ENCODE measurements at places on chromosomes 7 and 10.

- DNase-seq, result no peak
These were observed 120.7 kb downstream of the LRMDA start for GRCh38 chr10:75552171-75552570.

GRCh38 chr7:142228537-142229104 lies 29.2 kb downstream of the PRSS58 start:
- no peak for DNase-seq

DNA sequence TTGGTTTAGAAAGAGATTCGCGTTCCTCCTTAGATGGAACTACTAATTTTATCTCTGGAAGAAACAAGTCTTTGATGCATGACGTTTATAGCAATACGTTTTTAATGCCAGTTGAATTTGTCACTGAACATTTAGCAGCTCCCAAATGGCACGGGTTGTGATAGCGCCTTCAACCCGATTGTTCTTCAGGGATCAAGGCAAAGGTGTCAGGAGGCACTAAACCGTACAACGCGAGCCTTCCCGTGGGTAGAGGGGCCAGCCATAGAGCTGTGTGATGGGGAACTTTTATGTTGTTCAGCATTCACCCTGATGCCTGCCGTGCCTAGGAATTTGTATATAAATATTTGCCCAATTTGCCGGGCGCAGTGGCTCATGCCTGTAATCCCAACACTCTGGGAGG lies 3.4 kb downstream of the GET4 start:
- DNase-seq, result no peak

- no peak for DNase-seq
These were observed 384.1 kb downstream of the GATA3 start for GRCh38 chr10:8438603-8439002.

- DNase-seq, result no peak
These were observed 38.9 kb upstream of the GDF10 start for GRCh38 chr10:47261121-47261520.

DNA sequence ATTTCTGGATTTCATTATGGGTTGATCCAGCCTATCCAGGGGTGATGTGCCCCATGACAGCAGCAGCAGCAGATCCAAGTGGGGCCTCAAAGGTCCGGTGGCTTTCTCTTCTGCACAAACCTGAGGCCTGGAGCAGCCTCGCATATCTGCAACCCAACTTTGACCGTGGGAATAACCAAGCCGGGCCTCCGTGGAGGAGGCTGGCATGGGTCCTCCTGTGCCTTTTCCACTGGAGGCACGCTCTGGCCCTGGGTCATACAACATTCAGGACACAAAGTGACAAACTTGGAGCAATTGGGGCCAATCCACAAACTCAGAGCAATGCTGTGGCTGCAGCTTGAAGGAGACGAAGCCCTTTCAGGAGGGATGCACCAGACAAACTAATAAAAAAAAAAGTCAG lies 330.0 kb upstream of the MKI67 start:
- DNase-seq, result no peak

DNA sequence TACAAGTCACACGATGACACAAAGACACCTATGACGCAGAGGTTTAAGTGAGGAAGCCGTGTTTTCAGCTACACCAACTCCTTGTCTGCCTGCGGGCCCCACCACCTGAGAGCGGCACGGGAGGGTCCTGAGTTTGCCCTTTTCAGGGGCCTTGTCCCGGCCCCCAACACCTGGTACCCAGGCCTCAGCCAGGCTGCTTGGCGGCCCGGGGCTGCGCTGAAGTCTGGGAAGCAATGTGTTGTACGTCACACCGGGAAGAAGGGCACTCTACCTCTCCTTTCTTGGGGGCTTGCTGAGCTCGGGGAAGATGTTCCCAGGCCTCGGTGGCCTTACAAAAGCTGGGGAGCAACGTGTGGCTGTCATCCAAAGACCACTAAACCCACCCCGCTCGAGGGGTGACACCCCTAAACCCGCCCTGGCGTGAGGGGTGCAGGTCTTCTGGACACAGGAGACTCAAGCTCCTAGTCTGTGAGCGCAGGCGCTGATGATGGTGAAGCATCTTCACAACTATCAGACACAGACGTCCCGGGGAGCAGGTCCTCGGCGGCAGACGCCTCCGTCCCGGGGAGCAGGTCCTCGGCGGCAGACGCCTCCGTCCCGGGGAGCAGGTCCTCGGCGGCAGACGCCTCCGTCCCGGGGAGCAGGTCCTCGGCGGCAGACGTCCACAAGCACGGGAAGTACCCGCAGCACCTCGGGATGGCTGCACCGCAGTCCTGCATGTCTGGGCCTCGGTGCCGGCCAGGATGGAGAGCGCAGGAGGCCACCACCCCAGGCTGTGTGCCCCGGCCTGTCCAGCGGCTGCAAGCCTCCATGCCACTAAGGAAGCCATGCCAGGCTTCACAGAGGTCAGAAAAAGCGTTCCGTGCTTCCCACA lies 15.4 kb downstream of the CFAP46 start:
- no peak for DNase-seq

- no peak for DNase-seq
These were observed 379.6 kb downstream of the TNS3 start for GRCh38 chr7:47202146-47202783.

GRCh38 chr7:15236952-15237351 lies 324.9 kb downstream of the AGMO start:
- no peak for DNase-seq

DNA sequence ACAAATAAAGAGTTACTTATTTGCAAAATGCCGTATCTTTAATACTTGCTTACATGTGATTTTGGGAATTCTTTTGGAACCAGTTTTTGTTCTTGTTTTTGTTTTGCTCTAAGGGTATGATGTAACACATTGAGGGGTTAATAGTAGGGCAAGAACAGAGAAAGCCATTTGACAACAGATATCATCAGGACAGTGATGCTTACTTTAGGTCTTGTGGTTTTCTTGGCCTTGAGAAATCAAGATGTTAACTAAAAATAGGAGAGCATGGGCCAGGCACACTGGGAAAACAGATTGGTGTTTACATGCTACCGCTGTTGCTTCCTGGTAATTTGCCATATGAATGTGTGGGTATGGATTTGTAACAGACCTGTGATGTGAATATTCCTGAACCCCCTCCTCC lies 3.7 kb downstream of the SAMD8 start:
- no peak for DNase-seq

GRCh38 chr10:99331207-99331803 lies 2.1 kb downstream of the CNNM1 start:
- no peak for DNase-seq

Data from fibroblast of the conjunctiva (primary cell).